ENCODE measurements at places on chromosomes 13 and 19.

DNA sequence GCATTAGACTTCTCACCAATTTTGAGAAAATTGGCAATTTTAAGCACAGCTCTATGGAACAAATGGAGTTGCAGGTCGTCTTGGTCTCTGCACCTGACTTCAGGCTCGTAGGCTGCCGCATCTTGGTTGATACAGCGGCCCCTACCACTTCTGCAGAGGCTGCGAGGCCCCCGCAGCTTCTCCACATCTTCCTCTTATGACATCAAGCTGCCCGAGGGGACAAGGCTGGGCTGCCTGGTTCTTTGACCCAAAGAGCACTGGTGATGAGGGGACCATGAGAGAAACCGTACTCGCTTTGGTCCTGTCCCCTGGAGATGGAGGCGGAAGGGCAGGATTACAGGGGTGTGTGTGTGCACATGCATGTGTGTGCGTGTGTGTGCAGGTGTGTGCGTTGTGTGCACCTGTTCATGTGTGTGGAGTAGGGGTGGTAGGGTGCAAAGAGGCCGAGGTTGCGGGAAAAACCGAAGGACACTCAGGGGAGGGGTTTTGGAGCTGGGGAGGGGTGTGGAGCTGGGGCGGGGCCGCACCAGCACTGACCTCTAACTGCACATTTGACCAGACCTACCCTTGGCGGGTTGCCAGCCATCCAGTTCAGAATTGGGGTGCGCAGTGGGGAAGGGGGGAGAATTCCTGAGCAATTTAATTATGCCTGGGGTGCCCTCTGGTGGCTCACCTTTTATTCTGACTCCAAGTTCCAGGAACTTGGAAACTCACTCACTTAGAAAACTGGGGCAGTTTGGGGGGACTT is 65.1 kb upstream of the ARHGEF7 start:
- DNase-seq = no peak

- DNase-seq = no peak
These were observed 45.0 kb upstream of the ZMYM5 start for GRCh38 chr13:19908350-19908986.

GRCh38 chr19:45524575-45525129 is 17.4 kb downstream of the VASP start:
- DNase-seq = no peak

DNA sequence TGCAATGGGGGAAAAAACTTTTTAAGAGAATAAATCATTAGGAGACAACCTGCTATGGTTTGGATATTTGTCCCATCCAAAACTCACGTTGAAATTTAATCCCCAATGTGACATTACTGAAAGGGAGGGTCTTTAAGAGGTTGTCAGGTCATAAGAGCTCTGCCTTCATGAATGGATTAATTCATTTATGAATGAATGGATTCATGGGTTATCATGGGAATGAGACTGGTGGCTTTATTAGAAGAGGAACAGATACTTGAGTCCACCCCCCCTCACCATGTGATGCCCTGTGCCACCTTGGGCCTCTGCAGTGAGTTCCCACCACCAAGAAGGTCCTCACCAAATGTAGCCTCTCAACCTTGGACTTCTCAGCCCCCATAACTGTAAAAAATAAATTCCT is 37.0 kb upstream of the DCT start:
- no peak for DNase-seq

GRCh38 chr13:24687611-24688010 is 7.4 kb downstream of the ATP12A start:
- DNase-seq = no peak
